ENCODE measurements at places on chromosomes 1 and 21.

DNA sequence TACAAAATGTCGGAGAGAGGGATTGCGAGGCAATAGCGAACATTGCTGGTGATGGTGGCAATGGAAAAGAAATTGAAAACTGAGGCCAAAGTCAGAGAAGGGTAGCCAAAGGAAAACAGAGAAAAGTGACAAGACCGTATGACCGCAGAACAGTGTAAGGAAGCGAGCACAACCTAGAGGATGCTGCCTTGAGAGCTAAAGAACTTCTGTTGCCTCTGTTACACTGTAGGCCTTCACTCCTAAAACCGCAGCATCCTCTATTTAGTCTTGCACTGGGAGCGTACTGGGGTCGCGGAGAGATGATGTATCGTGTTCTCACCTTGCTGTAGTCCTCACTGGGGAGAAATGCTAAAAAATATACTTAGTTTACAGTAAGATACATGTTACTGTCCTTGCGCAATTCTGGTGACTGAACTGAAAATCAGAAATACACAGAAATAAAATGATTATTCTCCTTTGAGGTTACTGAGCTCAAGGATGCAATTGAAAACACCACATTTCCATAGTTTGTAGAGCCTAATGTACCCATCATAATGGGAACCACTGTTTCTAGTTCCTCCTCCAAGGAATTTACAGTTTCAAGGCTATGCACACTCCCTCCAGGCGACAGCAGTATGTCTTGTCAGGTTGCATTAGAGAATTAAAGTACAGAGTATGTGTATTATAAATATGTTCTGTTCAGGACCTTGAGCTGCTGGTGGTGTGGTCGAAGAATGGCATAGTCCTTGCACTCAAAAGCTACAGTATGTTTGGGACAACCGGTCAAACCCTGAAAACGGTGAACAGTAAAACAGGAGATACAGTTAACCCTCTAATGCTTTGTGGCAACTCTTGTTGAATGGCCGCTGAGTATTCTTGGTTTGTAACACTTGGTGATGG is 1.3 kb downstream of the NEK7 start:
- DNase-seq: no peak

GRCh38 chr1:153921803-153922075 is 1.0 kb downstream of the GATAD2B start:
- DNase-seq: no peak

- DNase-seq: no peak
Observed at GRCh38 chr1:191134796-191135195, 657.1 kb upstream of the BRINP3 start.

DNA sequence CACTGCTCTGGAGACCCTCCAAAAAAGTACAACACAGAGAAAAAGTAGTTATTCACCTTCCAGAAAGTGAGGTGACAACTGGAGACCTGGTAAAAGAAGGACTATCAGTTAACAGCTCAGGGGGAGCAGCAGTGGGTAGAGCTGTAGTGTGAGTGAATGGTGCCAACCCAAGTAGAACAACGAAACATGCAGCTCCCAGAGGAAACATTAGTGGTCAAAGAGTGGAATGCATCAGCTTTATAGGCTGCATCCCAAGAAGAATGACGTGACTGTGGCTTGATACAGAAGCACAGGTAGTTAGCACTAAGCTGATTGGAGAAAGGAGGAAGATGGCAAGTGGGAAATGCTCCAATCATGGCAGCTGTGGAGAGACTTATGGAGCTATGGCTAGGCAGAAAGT is 275.7 kb upstream of the CAMK1G start:
- DNase-seq: no peak

GRCh38 chr1:1169429-1170214 is 4.1 kb upstream of the TTLL10 start:
- no peak for DNase-seq

DNA sequence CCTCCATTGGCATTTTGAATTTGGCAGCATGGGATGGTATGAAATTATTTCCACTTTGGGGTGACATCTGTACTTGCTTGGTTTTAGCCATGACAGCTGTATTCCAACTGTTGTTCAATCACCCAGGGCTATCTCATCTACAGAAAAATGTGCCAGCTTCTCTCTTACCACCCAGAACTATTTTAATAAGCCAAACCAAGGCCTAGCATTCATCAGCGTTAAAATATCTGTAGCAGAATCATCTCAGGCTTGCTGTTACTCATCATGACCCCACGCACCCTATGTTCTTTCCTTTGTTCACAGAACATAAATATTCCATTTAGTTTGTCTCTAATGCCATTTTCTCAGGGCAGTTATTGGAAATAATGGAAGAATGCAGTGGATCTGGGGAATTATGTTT is 49.8 kb downstream of the GIPC2 start:
- DNase-seq: no peak

DNA sequence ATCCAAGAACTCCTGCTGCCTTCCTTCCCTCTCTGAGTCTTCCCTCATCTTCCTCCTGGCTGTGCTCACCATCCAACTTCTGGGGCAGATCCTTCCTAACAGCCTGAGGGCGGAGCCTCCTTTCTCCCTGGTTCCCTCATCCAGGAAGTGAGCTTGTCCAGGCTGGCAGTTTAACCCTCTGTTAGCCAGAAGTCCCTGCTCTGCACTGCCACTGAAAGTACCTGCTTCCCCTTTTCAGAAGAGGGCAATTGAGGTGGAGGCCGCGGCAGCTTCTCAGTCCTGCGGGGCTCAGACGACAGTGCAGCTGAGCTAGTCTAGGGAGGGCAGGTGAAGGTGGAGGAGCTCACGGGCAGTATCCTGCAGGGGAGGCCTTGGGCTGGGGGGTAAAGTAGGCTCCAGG is 149.1 kb downstream of the FCRL5 start:
- DNase-seq: no peak

DNA sequence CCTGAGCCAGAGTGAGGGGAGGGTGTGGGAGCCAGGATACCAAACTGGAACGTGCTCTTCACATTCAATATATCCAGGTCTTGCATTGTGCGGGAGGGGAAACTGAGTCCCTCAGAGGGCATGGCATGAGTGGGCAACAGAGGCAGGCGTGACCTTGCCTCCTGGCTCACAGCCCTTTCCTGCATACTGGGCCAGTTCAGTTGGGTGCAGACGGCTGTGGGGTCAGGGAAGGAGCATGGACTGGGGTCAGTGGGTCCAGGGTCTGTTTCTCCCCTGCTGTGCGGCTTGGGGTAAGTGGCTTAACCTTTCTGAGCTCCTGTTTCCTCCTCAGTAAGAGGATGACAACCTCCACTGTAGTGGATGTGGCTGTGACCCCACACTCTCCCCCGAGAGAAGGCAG is 16.6 kb downstream of the SERINC2 start:
- no peak for DNase-seq

DNA sequence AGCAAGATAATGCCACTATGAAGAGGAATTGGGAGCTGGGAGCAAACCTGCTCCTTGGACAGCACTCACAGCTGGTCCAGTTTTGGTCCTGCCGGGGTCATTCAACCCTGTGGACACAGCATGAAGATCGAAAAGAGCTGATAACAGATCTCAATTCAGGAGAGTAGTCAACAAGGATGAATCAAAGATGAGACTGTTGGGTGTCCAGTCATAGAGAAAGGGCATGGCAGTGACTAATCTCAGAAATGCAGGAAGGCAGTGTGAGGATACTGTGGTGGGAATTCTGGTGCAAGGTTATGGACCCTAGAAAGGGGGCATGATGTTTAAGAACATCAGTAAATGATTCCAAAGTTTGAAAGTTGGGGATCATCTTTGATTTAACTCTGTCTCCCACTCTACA is 261.4 kb upstream of the ZP4 start:
- no peak for DNase-seq

DNA sequence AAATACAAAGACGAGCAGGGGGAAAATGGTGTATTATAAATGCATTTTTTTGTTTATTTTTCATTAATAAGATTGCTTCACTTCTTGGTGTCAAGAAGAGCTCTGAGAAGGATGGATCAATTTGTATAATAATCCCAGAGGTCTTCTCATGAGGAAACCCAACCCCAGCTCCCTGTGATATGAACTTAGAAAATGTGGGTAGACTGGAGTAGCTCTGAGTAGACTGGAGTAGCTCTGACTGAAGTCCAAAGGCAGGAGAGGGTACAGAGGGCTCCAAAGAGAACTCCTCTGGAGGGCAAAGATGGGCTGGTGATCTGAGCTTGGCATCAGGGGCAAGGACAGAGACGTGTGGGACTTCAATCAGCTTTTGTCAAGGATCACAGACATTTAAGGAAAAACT is 21.4 kb downstream of the CDCP2 start:
- no peak for DNase-seq

DNA sequence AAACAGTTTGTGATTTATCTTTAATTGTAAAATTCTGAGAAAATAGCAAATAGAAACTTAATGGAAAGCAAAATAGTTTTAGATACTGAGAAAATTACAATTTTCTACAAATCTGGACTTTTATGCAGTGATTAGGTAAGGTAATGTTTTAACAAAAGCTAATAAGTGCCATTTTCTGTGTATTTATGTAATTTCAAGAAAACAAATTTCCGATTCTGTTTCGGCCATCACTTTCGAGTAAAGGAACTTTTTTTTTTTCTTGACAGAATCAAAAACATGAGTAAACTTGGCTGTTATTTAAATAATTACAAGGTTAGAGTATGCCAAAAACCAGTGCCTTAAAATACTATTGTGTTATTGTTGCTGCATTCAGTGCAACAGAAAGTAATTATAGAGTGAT is 280.4 kb upstream of the C1orf105 start:
- DNase-seq: no peak

DNA sequence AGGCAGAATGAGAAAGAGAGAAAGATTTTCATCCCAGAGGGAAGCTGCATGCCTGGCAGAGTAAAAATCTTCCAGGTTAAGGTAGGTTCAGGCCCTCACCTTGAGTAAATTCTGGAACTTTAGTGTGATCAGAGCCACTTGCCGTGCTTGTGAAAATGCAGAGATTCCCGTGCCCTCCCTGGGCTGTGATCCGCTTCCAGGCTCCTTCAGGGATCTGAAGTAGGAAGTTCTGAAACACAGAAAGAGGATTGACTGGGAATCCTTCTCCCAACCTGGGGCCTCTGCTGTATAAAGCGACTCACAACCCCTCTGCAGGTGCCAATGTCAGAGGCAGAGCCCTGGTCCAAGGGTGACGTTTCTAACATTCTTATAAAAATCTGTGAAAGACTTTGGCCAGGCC is 26.6 kb downstream of the NUAK2 start:
- no peak for DNase-seq

- no peak for DNase-seq
Observed at GRCh38 chr1:55833529-55834091, 618.4 kb upstream of the USP24 start.

GRCh38 chr1:22778862-22779520 is 68.4 kb downstream of the EPHB2 start:
- DNase-seq: no peak
